ENCODE measurements at places on chromosomes 13 and 19. TPM values are rescaled to one million over a fixed set of nuclear protein-coding genes. Genes with fewer than 3 reads are reported as not detected.

DNA sequence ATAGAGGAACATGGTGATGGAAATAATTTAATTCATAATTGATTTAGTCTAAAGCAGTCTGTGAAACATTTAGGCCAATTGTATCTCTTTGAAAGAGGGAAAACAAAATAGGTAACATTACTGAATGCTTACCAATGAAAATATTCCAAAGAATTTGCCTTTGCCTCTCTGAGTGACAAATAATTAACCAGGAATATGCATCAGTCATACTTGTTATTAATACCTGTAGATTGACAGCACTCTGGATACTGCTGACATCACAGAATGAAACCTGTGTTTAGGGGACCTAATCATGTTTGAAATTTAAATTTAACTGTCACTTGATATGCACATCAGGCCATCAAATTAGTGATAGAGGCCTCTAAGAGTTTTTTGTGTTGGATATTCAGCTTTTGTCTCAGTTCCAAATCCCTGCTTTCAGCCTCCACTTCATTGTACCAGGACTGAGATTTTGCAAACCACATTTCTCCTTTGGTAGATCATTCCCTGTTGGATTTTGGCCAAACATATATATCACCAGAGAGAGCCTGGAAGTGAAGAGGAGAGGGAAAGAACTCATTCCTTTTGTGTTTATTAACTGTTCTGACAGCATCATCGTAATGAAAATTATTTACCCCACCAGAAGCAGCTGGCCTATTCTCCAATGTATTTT, 64.8 kb upstream of the KLHL1 start:
- no peaks in the 10 kb centered on the region for H3K27me3 ChIP-seq
- H3K27ac ChIP-seq, result no peak overlapping the region

DNA sequence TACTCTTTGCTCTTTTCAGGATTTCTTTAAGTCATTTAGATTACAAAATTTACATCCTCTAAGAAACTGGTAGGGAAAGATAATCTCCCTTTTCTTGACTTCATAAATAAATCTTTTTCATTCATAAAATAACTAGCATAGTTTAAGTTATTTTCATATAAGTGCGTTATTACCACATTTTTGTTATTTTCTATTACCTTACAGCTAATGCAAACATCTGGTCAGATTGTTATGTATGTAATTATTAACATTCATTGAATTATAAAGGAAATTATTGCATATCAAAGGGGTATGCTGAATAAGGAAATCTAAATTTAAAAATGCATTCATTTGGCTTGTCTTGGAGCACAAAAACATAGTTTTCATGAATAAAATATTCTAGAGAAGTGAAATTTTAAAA, 55.3 kb upstream of the SLITRK1 start:
- no peaks in the 10 kb centered on the region for H3K4me1 ChIP-seq
- no peak overlapping the region for H3K27ac ChIP-seq
- no peaks in the 10 kb centered on the region for H3K36me3 ChIP-seq
- H3K27me3 ChIP-seq, result no peaks in the 10 kb centered on the region

DNA sequence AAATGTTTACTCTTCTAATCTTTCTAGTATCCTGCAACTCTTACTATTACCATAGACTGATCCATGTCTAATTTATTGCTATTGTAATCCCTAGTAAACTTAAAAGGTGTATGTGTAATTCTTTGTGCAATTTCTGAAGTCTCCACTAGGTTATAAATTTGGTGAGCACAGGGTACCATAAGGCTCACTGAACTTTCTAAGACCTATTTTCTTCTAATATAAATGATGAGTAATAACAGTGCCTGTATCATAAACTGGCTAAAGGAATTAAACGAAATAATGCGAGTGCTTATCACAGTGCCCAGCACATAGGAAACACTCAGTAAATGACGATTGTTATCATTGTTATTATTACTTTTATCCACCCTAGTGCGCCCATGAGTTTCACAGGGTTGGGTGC, 119.1 kb downstream of the KLF12 start:
- no peaks in the 10 kb centered on the region for H3K36me3 ChIP-seq
- no peak overlapping the region for H3K27ac ChIP-seq
- no peaks in the 10 kb centered on the region for H3K4me1 ChIP-seq
- H3K4me3 ChIP-seq, result no peak overlapping the region

GRCh38 chr19:14061751-14062557, at the start of gene PALM3:
TSS of gene PALM3 (minus strand) at chr19:14062076. CDS start at chr19:14061980, 96 bp downstream.
- no peak within 1 kb of the TSS for H3K4me3 ChIP-seq
- H3K27ac ChIP-seq, result peak within 1 kb of the TSS; percentile 65
- no peaks in the 10 kb centered on the region for H3K27me3 ChIP-seq
- no peaks in the 10 kb centered on the region for H3K36me3 ChIP-seq

Gene TMC4
- total RNA-seq, result 0.36 TPM

- no peaks in the 10 kb centered on the region for H3K27me3 ChIP-seq
- H3K27ac ChIP-seq, result no peak overlapping the region
These were observed 3.7 kb downstream of the PRKACA start for GRCh38 chr19:14113762-14114414.

DNA sequence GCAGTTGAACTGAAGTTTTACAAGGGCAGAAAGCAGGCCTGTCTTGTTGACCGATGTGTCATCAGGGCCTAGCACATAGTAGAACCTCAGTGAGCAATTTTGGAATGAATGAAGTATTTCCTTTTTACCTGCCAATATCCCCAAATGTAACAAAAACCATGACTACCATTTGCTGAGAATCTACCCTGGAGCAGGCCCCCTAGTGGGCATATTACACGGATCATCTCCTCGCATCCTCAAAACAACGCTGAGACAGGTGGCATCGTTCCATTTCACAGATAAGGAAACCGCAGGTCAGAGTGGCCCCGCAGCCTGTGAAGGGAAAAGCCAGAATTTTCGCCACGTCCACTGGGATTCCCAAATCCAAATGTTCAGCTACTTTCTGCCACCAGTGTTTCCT, 77.9 kb downstream of the CACNA1A start:
- peak; percentile 52 for DNase-seq
- H3K27me3 ChIP-seq, result no peaks in the 10 kb centered on the region
- H3K36me3 ChIP-seq, result no peaks in the 10 kb centered on the region
- H3K4me1 ChIP-seq, result no peaks in the 10 kb centered on the region

GRCh38 chr19:17602872-17603510, 47.5 kb downstream of the COLGALT1 start:
- no peak overlapping the region for H3K27ac ChIP-seq
- DNase-seq, result no peak
- no peak overlapping the region for H3K4me3 ChIP-seq

DNA sequence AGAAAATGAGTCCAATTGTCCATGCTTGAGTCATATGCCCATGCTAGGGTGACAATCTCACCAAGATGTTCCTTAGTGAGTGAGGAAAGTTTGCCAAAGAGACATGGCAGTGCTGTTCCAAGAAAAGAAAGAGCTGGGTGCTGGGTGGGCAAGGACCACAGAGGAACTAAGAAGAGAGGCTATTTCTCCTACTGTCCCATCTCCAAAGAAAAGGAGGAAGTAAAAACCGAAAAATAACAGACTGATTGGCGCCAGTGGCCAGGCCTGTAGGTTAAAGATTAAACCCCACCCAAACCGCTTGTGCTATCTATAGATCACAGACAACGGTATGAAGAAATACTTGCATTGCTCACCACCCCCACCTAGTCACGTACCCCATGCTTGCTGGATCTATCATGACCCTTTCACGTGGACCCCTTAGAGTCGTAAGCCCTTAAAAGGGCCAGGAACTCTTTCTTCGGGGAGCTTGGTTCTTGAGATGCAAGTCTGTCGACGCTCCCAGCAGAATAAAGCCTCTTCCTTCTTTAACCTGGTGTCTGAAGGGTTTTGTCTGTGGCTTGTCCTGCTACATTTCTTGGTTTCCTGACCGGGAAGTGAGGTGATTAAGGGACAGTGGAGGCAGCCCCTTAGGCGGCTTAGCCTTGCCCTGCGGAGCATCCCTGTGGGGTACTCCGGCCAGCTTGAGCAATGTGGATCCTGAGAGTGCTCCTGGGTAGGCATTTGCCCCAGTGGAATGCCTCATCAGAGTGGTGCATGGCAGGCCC, 606.5 kb downstream of the UQCRFS1 start:
- peaks cover 22% of the 10 kb centered on the region for H3K4me1 ChIP-seq
- no peaks in the 10 kb centered on the region for H3K27me3 ChIP-seq
- H3K4me3 ChIP-seq, result peak overlapping the region; percentile 86
- H3K36me3 ChIP-seq, result peaks cover 48% of the 10 kb centered on the region

DNA sequence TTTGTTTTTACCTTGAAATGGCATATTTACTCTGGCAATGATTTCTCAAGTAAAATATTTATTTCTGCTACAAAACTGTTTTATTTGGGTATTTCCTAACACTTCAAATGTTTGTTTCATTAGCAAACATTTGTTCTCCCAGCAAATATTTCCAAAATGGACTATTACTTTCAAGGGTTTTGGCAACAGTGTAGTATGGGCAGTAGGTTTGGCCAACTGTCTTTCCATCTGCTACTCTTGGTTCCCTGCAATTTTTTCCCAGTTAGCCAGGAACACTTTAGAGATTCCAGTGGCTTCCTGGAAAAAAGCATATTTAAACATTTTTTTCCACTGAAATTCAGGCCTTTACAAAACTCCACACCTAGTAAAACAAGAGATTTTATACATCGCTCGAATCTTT, 466.6 kb downstream of the SLITRK6 start:
- no peak overlapping the region for H3K27ac ChIP-seq
- no peak overlapping the region for H3K4me3 ChIP-seq
- H3K36me3 ChIP-seq, result no peaks in the 10 kb centered on the region
- no peak for DNase-seq

DNA sequence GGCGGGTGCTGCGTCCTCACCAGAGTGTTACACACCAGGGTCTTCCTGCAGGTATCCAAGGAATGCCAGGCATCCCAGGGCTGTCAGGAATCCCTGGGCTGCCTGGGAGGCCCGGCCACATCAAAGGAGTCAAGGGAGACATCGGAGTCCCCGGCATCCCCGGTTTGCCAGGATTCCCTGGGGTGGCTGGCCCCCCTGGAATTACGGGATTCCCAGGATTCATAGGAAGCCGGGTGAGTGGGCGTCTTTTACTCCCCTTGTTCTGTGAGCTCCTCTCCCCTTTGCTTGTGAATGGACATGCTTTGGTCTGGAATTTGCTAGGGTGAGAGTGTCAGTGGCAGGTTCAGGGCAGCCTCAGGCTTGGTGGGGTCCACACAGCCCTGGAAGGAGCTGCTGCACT, 75.9 kb downstream of the RAB20 start:
- H3K4me1 ChIP-seq, result peaks cover 6% of the 10 kb centered on the region
- H3K4me3 ChIP-seq, result no peak overlapping the region
- H3K27ac ChIP-seq, result no peak overlapping the region

DNA sequence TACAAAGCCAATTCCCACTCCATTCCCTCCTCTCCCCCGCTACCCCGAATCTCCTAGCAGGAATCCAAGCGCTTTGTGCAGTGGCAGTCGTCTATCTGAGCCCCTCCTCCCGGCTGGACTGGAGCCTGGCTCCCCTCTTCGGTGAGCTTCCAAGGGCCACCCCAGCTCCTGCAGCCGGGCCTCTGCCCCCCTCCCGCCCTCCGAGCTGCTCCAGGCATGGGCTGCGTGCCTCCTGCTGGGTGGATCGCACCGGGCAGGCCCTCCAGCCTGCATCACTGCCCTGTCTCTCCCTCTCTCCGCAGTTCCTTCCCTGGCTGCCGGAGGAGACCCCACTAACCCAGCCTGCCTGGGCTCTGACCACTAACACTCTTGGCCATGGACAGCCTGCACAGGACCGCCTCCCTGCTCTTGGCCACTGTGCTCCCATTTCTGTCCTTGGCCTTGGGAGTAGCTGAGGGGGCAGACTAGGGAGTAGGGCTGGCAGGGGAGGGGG, 12.9 kb upstream of the LENG8 start:
- no peaks in the 10 kb centered on the region for H3K4me1 ChIP-seq
- H3K27ac ChIP-seq, result no peak overlapping the region
- H3K4me3 ChIP-seq, result no peak overlapping the region
- DNase-seq, result no peak
- H3K36me3 ChIP-seq, result peaks cover 12% of the 10 kb centered on the region
- no peaks in the 10 kb centered on the region for H3K27me3 ChIP-seq

Gene EVI5L
- total RNA-seq, result 1.8 TPM

Gene ZNF285
- 0.65 TPM for total RNA-seq

Gene CEACAM7
- not detected for total RNA-seq
